NCI-H774 (cell line): ENCODE measurements at places on chromosomes 3 and 15.

- no peak for DNase-seq
Measured at GRCh38 chr3:182118066-182118465, 406.3 kb downstream of the SOX2 start.

DNA sequence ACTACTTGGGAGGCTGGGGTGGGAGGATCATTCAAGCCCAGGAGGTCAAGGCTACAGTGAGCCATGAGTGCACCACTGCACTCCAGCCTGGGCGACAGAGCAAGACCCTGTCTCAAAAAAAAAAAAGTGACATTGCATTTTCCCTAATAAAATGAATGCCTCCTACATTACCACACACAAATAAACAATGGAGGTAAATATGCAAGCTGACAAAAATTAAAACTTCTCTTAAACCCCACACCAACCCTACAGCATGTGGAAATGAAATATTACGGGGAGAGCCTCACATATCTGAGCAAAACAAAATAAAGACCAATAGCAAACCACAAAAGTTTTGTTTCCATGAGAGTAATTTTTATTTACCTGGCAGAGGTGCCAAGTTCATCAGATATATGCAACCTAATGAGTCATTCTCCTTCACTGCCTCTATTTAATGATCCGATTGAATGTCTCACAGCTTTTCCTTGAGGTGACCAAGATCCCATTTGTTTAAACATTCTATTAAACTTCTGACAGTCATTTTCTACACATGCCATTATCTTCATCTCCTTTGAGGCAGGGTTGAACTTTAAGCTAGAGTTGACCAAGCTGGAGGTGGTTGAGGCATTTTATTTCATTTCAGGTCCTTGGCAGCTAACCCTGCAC, 9.4 kb upstream of the CAV3 start:
- no peak for DNase-seq

- DNase-seq = no peak
Measured at GRCh38 chr3:12194669-12195161, 36.0 kb upstream of the TIMP4 start.

- no peak for DNase-seq
Measured at GRCh38 chr15:39781967-39782302, 706 bp downstream of the FSIP1 start.

GRCh38 chr3:40780925-40781406, 256.2 kb downstream of the ZNF621 start:
- no peak for DNase-seq

DNA sequence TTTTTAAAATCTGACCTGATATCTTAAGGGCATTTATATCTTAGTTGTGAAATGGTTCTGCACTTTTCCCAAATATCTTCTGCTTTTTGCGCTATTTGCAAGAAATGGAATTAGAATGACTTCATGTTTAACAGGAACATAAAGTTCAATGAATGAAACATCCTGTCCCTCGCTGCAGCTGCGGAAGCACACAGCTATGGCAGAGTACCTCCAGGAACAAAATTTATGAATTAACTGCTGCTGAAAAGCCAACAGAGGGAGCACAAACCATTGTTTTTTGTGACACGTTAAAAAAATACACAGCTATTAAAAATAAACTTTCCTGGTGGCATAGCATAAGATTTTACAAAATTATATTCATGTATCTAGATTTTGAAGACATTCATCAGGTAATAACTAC, 404.4 kb upstream of the MDFIC2 start:
- no peak for DNase-seq

GRCh38 chr15:98800437-98801233, 152.3 kb downstream of the IGF1R start:
- DNase-seq = peak; percentile 25

DNA sequence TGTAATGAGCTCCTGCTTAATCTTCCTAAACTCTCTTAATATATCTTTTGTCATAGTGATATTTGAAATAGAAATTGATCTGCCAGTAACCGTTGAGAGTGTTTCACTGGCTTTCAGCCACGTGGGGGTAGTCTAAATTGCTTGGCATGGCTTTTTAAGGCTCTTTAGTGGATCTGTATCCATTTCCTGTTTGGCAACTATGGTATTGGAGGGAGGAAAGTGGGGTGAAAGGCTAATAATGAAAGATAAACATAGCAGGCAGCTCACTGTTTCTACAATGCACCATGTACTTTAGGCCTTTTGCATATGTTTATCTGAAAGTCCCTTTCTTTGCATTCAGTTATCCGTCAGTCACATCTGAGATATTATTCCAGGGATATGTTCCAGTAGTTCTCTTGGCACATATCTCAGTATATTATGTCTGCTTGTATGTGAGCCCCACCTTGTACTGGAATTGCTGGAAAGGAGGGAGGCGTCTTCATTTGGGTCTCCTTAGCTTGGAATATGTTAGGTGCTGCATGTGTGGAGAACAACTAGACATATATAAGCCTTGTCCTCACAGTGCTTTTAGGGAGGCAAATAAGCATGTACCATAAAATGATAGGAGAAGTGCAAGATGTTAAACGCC, 10.8 kb downstream of the TOPAZ1 start:
- DNase-seq = no peak

GRCh38 chr3:128723477-128723876, 2.5 kb upstream of the RAB7A start:
- no peak for DNase-seq

GRCh38 chr3:128408693-128409623, 57.7 kb downstream of the DNAJB8 start:
- DNase-seq = no peak

DNA sequence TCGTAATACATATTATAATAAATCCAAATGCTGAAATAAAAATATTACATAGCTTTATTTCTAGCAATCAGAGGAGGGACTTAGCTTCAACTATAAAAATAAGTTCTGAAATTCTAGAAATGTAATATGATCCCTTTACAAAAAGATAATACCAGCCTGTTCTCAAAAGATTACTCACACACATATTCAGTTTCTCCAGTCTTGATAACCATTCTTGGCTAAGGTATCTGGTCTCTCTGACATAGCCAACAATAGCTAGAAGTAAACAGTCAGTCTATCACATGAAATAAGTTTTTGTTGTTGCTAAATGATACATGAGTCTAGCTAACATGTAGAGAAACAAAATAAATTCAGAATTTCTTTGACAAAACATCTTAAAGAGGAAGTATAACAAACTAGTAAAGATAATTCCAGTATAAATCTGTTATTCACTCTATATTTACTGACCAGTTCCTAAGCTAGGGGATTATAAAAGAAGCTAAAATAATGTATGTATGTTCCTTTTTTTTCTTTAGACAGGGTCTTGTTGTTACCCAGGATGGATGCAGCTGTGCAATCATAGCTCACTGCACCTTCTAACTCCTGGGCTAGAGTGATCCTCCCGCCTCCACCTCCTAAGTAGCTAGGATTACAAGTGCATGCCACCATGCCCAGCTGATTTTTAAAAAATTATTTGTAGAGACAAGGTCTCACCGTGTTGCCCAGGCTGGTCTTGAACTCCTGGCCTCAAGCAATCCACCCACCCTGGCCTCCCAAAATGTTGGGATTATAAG, 170.6 kb downstream of the TBL1XR1 start:
- DNase-seq = no peak

DNA sequence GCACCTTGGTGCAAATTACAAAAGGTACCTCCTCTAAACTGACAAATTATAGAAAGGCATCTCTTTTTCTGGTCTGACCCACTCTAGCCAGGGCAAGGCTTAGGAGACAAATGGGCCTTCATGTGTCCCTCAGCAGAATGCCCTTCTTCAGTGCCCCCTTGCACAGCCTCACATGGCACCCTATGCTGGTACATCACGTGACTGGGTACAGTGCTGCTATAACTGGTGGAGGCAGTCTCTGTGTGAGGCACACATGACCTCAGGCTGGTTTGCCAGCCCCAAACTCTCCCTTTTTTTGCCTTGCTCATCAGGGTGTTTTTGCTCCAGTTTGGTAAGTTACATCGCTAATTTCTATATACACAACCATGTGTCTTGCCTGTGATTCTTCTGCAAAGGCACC, 3.1 kb downstream of the CLEC3B start:
- no peak for DNase-seq

GRCh38 chr3:130601442-130601971, 84.5 kb downstream of the COL6A6 start:
- DNase-seq = no peak

GRCh38 chr3:180284331-180285110, 247.8 kb upstream of the PEX5L start:
- no peak for DNase-seq

GRCh38 chr3:40470701-40471100, 6.2 kb upstream of the ZNF619 start:
- DNase-seq = no peak

DNA sequence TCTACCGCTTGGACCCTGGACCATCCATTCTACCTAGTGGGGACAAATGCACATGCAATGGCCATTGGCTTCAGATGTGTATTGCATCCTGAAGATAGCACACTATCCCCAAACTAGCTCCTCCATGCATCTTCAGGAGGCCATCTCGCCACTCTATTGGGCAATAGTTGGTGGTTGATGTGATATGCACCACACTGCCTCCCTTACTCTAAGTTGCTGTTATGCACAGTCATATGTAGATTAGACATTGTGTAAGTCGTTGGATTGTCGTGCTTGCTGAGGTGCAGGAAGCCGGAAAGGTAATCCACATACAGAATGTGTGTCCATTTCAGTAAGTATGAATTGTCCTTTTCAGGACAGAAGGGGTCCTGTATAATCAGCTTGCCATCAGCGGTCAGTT, 26.7 kb upstream of the PLA2G4D start:
- DNase-seq = no peak

GRCh38 chr3:25297667-25298585, 130.1 kb upstream of the RARB start:
- DNase-seq = peak; percentile 6

DNA sequence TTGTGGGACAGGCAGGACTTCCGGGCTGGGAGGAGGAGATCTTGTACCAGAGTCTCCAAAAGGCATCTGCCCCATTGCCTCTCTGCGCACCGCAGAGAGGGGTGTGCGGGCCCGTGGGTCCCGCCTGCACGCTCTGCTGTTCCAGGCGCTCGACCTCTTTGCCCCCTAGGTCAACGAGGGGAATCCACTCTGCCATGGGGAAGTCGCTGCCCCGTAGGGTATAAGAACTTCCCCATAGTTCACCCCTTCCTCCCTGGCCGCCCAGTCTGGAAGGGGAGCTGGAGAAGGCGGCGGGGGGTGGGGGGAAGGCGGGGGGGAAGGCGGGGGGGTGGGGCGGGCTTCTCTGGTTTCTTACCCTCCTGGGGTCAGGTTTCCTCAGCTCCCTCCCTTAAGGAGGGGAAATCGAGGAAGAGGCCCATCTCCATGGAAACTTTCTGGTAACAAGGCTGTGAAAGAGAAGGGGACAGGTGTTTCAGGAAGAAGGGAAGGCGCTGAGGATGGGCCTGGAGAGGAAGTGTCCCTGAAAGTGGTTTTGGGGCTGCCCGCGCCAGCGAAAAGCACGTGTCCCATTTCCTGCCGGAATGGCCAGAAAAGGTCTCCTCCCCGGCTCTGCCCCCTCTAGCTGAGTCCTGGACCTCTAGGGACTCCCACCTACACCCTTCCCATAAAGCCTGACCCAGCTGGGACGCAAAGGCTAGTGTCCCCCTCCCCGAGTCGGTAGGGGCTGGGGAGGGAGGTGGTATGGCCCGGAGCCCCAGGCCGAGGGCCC, 27.5 kb downstream of the NR1I2 start:
- no peak for DNase-seq

DNA sequence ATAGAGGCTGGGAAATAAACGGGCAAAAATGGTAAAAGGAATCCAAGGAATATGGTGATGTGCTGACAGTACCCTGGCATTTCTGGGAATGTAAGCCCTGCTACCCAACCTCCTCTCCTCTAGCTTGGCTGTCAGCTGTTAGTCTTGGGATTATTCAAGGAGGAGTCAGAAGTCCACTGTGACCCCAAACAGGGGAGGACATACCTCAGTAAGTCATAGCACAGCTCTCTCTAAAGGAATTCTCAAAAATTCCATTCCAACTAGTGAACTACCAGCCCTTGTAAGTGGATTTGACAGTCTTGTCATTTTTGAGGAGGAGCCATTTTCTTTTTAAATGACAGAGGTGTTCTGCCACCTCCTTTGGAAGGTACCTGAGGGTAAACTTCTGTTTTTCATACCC, 207.5 kb downstream of the PDCD6IP start:
- DNase-seq = no peak

DNA sequence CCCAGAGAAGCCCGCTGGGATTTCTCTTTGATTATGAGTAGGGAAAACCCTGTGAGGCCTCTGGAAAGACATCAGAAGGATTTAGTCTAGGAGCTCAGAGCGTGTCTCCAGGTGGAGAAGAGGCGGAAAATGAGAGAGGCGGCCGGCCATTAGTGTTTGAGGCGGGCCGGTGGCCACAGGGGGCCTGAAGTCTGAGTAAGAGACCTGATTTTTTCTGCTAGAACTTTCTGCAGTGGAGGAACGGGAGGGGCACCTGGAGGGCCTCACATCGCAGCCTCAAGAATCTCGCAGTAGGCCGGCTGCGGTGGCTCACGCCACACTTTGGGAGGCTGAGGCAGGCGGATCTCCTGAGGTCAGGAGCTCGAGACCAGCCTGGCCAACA, 28.5 kb downstream of the KLHDC8B start:
- DNase-seq = no peak

DNA sequence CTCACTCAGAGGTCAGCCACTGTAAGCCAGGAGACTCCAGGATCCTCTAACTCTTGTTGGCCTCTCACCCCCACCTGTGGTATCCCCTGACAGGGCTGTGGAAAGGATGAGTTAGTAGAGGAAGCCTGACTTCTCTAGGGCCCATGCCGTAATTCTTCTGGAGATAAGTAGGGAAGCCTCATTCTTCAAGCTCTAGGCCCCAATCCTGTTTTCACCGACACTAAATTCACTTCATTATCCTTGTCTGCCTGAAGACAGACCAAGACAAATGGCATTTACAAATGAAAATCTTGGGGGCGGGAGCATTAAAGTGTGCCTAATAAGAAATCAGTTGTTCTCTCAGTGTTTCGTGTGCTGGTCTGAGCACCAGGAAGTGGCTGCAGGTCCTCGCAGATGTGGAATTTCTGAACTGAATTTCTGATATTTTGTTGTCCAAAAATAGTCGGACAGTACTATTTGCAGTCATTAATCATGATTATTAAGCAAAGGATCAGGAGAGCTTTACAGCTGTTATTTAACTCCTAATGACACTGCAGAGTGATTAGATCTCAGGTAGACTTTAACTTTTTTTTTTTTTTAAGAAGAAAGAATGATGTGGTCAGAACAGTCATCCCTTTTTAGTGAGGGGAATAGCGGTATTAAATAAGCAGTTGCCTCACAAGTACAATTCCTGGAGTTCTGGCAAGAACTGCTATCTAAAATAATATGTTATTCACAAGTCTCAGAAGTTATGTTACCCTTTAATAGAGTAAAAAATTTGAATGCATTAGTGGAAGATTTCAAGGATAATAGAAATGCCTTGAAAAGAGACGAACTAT, 58.4 kb downstream of the RBMS3 start:
- DNase-seq = no peak

GRCh38 chr3:3798631-3799113, 559 bp upstream of the LRRN1 start:
- peak; percentile 11 for DNase-seq

DNA sequence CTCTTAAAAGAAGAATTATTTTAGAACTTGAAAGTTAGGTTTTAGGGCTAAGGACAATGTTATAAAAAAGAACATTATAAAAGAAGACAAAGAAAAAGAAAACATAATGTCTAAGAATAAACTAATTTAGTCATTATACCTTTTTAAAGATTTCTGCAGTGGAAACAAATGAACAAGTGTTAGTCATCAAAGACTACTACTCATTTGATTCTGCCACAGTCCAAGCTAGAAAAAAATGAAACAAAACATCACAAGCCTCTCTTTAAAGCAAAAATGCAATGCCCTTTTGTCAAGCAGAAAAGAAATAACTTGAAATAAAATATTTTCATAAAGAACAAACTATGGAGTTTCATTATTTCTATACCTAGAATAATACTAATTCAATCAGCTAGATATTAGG, 102.0 kb downstream of the TBC1D5 start:
- DNase-seq = no peak

GRCh38 chr3:152471814-152472671, 203.3 kb downstream of the MBNL1 start:
- peak; percentile 64 for DNase-seq
